ENCODE measurements at places on chromosomes 16 and 17.

DNA sequence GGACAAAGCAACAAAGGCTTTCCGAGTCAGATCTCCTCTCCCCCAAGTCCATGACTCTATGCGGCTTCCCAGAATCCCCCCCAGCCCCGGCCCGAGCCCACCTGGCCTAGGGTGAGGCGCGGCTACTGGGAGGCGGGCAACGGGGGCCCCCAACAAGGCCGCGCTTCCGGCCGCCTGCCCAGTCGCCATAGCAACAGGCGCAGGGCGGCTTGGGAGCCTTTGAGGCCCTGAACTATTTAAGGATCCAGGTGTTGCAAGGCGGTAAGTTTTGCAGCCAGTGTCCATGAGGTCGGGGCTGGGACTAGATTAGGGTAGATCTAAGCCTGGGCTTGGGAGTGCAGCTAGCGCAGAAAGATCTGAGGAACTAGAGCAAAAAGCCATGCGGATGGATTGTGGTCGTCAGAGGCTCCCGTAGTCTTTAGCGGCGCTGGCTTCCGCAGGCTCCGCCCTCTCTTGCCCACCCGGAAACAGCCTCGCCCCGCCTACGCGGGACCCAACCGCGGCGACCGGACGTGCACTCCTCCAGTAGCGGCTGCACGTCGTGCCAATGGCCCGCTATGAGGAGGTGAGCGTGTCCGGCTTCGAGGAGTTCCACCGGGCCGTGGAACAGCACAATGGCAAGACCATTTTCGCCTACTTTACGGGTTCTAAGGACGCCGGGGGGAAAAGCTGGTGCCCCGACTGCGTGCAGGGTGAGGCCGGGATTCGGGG is at the start of the genes KIAA0753 and TXNDC17:
Gene KIAA0753 (minus strand): TSS at position 176 of the 711 bp plus-strand sequence. CDS start 5,608 bp downstream, outside the sequence.
Gene TXNDC17 (plus strand): TSS at position 525 of the 711 bp plus-strand sequence. CDS start 23 bp downstream, at position 548.
- peak; percentile 83 for DNase-seq

DNA sequence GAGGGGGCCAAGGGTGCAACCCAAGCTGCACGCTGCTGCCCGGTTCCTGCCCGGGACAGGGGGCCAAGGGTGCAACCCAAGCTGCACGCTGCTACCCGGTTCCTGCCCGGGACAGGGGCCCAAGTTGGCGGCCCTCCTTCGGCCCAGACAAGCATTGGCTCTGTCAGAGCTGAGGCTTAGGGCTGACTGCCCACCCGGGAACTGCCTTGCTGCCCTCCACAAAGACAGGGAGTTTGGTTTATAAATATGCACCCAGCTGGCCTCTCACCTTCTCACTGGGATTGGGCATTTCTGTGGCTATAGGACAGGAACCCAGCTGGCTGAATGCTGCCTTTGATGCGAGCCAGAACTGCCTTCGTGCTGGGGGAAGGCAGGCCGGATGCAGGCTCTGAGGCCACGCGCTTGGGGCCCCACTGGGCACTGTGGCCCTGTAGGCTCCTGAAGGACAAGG is 105.7 kb downstream of the IRX5 start:
- DNase-seq, result no peak

- DNase-seq, result no peak
Observed at GRCh38 chr16:24873028-24873427, 27.3 kb downstream of the SLC5A11 start.

- no peak for DNase-seq
Observed at GRCh38 chr17:33639103-33639880, 346.2 kb upstream of the ASIC2 start.

DNA sequence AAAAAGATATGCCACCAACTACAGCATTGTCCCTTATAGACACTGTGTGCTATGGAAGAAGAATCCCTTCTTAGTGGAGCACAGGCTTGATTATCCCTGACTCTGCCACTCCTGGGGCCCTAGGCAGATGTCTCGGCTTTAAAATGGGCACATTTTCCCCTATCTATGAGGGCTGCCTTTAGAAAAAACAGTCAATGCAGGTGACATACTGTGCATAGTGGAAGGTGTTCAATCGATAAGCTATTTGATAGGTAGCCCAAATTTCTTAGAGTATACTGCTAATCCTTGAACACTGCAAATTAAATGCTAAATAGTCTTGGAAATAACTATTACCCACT is 64.4 kb downstream of the PARN start:
- DNase-seq, result no peak

- no peak for DNase-seq
Observed at GRCh38 chr17:38353086-38353604, 1.5 kb downstream of the SOCS7 start.

GRCh38 chr16:177394-177822 is 928 bp downstream of the HBA1 start:
- DNase-seq, result no peak

GRCh38 chr16:84874004-84874435 is 54.2 kb downstream of the CRISPLD2 start:
- no peak for DNase-seq

DNA sequence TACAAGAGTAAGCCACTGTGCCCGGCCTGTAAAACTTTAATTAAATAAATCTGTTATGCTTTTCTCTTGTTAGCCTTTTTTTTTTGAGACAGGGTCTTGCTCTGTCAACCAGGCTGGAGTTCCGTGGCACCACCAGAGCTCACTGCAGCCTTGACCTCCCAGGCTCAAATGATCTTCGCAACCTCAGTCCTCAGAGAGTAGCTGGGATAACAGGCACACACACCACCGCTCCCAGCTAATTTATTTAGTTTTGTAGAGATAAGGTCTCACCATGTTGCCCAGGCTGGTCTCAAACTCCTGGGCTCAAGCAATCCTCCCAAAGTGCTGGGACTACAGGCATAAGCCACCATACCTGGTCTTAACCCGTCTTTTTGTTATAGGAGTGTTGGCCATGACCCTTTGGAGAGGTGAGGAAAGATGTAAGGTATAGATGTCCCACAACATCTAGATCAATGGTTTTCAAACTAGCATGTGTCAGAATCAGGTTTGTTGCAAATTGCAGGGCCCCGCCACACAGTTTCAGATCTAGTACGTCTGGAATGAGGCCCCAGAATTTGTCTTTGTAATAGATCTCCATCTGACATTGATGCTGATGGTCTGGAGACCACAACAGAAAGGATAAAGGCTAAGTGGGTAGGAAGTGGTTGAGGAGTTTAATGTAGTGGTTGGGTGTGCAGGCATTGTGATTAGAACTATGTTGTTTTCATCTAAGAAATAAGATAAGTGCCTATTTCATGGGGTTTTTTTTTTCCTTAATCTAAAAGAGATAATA is 4.3 kb upstream of the GGA2 start:
- no peak for DNase-seq

DNA sequence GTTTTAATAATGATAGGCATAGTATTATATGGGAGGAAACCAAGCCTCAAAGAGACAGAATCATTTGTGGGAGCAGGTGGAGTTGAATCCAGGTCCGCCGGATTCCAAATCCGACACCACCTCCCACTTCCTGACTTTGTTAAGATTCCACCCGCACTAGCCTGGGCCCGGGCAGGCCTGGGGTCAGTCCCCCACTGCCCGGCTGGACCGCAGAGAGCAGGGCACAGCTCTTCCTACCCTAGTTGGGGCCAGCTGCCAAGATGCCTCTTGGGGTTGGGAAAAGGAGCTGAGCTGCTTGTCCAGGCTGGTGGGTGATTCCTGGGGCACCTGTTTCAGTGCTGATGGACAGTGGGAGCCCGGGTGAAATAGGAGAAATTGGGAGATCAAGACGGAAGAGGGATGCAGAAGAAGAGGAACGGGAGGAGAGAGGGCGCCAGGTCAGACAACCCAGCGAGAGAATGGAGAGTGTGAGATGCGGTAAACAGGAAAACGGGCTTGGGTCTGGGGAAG is 53.9 kb downstream of the OR1D5 start:
- no peak for DNase-seq

DNA sequence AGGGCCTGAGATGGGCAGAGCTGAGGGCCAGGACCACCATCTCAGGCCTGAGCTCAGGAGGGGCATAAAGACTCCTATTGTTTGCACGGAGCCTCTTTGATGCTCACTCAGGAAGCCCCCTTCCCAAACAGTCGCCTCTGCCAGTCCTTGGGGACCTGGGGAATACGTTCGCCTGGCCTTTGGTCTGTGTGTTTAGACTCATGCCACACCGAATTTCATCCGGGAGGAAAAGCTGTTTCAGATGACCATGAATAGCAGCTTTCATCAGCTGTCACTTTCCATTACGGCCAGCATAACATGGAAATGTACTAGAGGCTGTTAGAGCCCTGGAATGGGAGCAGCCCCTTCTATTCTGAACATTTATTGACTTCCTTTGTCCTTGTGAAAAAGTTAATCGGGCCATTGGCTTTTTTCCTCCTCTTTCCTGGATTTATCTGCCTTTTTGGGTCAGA is 139.0 kb downstream of the HS3ST3A1 start:
- DNase-seq, result no peak

DNA sequence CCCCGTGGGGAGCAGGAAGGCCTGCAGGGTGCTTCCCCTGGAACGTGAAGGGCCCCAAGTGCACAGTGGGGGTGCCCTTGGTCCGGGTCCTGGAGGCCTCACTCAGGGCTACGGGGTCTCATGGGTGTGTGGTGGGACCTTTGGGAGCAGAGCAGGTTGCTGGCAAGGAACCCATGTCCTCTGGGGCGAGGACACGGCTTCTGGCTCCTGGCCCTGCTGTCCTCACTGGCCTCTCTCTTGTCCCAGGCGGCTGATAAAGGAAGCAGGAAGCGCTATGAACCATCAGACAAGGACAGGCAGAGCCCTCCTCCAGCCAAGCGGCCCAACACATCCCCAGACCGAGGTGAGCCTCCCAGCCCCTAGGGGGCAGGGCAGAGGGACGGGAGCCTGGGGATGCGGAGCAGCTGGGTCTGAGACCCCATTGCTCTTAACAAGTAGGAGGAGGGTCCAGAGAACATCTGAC is 9.8 kb upstream of the IL17C start:
- no peak for DNase-seq

- DNase-seq, result no peak
Observed at GRCh38 chr17:48892940-48893645, 506 bp downstream of the ATP5MC1 start.

DNA sequence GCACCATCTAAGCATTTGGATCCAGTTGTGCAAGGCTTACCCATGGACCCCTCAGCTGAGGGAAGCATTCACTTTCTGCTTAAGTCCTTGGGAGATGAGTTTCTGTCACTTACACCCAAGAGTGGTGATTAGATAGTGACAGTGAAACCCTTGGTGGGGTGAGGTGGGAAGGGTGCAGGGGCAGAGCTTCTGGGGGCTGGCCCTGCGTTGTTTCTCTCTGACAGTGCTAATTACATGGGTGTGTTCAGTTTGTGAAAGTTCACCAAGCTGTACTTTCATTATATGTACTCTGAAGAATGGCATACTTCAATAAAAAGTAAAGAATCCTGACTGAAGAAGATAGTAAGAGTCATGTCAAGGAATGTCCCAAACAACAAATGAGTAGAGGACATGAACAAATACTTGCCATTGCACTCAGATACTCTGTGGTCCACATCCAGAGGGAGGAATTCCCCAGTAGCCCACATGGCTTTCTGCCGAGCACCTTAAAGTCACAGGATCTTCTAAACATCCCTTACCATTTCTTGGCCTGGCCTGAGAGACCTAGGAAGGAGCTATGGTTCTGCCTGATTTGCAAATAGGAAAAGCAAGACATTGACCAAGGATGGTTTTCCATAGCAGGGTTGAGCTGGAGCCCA is 8.4 kb downstream of the CHST6 start:
- DNase-seq, result no peak

- no peak for DNase-seq
Observed at GRCh38 chr16:1163567-1164055, 10.7 kb downstream of the CACNA1H start.

DNA sequence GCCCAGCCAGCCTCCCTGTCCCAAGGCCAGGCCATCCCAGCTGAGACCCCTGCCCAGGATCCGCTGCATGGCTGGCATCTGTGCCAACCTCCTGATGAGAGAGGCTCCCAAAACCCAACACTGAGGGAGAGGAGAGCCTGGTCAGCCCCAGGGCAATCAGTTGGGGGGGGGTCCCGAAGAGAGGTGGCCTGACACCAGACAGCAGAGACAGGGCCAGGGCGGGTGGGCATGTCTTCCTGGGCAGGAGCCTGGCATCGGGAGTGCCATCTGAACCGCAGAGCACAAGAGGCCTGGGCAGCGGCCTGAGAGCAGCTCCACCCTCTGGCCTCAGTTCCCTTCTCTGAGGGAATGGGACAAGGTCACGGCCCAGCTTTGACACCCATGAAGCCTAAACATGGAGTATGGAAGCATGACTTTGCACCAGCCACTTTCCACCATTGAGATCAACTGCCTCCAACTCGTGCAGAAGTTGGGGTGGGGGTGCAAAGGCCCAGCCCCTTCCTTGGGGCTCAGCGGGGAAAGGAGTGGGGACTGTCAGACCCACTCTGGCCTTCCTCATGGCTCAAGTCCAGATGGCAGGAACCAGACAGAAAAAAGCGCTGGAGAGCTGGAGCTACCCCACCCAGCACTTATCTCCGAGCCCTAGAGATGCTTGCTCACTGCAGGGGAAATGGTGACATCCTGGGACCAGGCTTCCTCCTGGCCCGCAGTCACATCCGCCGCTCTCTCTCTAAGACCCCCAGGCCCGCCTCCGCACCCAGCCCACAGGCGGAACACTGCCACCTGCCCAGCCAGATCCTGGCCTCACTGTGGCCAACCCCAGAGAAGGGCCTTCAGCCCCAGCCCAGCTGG is 9.7 kb downstream of the RHBDF2 start:
- DNase-seq, result no peak

DNA sequence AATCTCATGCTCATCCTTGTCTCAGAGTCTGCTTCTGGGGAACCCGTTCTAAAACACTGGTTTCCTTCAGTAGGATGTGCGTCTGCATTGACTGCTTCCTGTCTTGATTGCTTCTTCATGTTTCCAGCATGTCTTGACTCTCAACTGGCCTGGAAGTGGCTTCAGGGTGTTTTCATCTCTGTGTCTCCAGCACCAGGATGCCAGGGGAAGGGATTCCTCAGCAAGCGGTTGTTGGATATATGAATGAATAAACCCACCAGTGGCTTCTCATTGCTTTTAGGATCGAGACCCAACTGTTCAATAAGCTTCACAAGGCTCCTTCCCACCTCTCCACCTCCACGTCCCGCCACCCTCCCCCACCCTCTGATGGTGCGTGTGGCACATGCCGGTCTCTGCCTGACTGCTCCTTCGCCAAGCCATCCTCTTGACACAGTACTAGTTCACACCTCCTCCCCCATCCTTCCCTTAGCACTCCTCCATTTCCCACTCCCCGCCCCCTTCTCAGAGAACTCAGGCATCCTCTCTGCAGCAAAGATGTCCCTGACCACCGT is 14.1 kb upstream of the TNS4 start:
- DNase-seq, result no peak

DNA sequence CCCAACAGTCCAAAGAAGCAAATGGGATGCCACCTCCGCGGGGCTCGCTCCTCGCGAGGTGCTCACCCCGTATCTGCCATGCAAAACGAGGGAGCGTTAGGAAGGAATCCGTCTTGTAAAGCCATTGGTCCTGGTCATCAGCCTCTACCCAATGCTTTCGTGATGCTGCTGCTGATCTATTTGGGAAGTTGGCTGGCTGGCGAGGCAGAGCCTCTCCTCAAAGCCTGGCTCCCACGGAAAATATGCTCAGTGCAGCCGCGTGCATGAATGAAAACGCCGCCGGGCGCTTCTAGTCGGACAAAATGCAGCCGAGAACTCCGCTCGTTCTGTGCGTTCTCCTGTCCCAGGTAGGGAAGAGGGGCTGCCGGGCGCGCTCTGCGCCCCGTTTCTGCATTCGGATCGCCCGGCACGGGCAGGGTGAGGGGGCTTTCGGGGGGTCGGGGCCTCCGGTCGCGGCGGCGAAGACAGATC is at the start of gene CDH13:
Gene CDH13 (plus strand): TSS at position 179 of the 471 bp plus-strand sequence.
- no peak for DNase-seq
